Fibroblast of skin of left quadriceps (primary cell): ENCODE measurements at places on chromosomes 2 and 18.
A peak's percentile ranks its signal among the peaks of the same experiment; 100 is the strongest.

DNA sequence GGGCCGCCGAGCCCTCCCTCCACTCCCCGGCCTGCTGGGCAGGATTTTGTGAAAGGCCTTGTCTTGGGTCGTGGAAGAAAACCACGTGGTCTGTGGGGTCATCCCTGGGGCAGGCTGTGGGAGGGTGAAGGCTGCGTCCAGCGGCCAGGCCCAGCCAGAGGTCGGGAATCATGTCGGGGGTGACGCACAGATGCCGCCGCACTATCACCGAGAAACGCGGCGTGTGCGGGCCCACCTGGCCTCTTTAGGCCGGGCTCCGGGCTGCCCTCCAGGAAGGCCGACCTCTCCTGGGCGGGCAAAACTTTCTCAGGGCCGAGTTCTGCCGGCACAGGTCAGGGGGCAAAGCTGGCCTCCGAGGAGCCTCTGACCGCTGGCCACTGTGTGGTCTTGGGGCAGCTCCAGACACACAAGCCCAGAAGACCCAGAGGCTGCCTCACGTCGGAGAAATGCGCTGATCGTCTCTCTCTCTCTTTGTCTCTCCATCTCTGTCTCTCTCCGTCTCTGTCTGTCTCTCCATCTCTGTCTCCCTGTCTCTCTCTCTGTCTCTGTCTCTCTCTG, 28.4 kb downstream of the NFATC1 start:
- no peak for DNase-seq

- DNase-seq: no peak
Measured at GRCh38 chr18:22335731-22336198, 82.0 kb downstream of the CTAGE1 start.

GRCh38 chr2:96116879-96117533, 635 bp upstream of the ADRA2B start:
- DNase-seq: no peak

GRCh38 chr2:96539215-96539920, 2.8 kb downstream of the ARID5A start:
- DNase-seq: no peak

- no peak for DNase-seq
Measured at GRCh38 chr2:150612957-150613710, 125.7 kb upstream of the RND3 start.

- no peak for DNase-seq
Measured at GRCh38 chr2:20666304-20667150, at the start of gene GDF7. Gene GDF7 (plus strand): TSS chr2:20667144. CDS start chr2:20667240, 96 bp downstream.

DNA sequence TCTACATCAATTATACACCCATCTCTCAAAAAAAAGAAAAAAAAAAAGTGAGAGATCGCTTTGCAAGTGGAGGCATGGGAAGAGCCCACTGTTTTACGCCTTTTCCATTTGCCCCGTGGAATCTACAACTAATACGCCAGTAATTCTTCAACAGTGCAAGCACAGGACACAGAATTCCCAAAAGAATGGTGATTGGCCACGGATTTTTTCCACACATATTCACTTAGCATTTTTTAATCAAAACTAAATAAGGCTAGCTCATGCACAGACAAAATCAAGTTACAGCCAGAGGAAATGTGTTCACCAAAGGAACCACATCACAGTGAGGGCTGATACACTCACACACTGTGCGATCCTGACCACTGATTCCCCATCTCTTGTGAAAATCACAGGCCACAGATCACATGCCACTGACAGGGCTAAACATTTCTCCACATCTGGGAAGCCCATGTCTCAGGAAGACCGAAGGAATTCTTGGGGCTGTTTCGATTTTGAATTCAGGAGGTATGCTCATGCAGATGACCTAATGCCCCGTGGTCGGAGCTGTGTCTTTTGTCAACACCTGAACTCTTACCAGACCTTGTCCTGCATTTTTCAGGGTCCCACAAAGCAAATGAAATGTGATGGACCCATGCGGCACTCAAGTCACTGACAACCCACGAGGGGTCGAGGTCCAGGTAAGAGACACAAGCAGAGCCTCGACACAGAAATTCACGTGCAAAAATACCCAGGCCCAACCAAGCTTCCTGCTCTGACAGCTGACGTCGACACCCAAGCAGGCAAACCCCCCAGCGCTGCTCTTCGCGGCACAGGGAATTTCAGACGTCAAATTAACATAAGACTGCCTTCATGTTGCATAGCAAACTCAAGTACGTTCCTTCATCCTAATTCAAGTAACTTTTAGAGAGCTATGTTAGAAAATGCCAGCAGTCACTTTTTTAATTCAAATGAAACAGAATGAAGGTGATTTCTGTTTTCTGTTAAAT, 69.6 kb downstream of the ZNF516 start:
- peak; percentile 32 for DNase-seq

DNA sequence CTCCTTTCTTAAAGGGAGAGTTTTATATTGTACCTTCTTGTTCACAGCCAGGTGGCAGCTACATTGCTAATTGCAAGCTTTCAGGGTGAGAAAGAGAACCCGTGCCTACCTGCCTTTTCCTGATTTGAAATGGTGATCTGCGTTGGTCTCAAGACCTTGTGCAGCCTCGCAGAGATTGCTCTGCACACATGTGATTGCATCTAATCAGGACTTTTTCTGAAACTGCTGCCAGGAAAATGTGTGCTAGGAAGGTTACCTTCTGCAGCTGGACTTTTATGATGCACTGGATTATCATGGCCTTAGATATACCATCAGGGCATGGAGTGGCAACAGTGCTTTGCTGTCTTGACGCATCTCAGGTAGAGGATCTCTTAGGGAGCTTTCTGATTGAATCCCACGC, 45.1 kb downstream of the AGAP1 start:
- no peak for DNase-seq

- no peak for DNase-seq
Measured at GRCh38 chr18:57915865-57916582, 112.9 kb upstream of the ATP8B1 start.

DNA sequence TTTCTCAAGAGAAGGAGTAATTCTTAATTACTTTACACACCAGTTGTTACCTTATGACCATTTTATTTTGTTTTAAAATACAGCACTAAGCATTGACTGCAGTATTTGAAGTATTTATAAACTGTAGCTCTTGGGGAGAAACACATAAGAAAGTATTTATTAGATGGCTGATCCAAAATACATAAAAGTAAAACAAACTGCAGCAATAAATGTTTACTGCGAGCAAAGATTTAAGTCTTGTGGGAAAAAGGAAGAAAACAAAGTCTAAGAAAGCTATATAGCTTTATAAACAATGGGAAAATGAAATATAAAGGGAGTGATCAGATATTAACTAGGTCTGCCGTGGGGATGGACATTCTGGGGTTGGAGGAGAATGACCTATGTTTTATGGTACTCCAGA, 347.2 kb upstream of the ZC3H15 start:
- no peak for DNase-seq
